ENCODE measurements at places on chromosomes 1 and 21.

- no peak for DNase-seq
Measured at GRCh38 chr1:41359211-41360073, 1.8 kb upstream of the FOXO6 start.

- no peak for DNase-seq
Measured at GRCh38 chr1:14304381-14304865, 294.1 kb upstream of the KAZN start.

GRCh38 chr1:46451948-46452930 lies 37.4 kb upstream of the DMBX1 start:
- DNase-seq, result no peak

DNA sequence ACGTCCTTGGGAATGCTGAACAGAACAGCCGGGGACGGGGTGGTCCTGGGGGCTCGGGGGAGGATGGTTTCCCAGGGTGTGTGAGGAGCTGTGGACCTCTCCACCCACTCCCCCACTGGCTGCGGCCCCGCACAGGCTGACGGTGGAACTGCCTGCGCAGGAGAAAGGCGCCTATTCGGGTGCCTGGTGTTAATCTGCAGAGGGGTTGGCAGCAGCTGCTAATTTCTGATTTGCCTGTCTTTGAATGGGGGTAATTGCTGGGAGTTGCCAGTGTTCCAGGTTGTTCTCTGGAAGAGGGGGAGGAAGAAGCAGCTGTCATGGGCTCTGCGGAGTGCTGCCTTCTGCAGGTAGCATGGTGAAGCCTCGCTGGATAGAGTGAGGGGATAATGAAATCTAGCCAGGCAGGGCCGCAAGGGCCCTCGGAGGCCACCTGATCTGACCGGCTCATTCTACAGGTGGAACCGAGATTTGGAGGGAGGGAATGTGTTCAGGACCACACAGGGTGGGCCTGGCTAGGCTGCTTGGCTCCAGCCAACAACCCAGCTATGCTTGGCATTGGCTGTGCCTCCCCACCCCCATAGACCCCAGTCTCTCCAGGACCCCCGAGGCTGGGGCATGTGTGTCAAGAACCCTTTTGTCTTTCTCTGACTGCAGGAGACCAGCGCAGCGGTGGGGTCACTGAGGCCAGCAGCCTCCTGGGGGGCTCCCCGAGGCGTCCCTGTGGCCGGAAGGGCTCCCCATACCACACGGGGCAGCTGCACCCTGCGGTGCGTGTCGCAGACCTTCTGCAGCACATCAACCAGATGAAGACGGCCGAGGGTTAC lies 67.1 kb downstream of the PTPRU start:
- no peak for DNase-seq

GRCh38 chr1:26530895-26531598 lies 1.5 kb downstream of the RPS6KA1 start:
- DNase-seq, result peak; percentile 75

DNA sequence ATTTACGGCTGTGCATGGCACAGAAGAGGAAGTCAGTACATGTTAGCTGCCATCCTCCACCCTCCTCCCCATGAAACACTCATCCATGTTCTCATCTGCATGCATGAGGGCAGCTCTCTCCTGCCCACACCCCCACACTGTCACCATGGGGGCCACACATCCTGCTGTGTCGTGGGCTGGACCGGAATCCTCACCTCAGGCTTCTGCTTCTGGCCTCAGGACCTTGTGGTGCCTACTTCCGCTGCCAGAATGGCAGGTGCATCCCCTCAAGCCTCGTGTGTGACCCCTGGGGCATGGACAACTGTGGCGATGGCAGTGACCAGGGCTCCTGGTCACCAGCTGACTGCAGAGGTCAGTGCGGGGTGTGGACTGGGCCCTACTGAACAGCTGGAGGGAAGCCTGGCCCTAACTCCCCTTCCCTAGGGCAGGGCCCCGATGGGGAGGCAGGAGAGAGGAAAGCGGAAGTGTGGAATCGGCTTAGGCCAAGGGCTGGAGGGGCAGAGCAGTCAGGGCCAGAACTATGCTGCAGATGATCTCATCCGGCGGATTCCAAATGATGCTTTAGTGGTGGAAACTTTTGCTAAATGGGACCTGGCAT lies 3.8 kb downstream of the LDLRAD2 start:
- no peak for DNase-seq

- no peak for DNase-seq
Measured at GRCh38 chr1:165915932-165916348, 88.5 kb downstream of the UCK2 start.

GRCh38 chr1:15475752-15476314 lies at the start of gene CELA2B:
CELA2B (plus strand) TSS chr1:15476104; CDS start chr1:15476126, 22 bp downstream.
- no peak for DNase-seq

DNA sequence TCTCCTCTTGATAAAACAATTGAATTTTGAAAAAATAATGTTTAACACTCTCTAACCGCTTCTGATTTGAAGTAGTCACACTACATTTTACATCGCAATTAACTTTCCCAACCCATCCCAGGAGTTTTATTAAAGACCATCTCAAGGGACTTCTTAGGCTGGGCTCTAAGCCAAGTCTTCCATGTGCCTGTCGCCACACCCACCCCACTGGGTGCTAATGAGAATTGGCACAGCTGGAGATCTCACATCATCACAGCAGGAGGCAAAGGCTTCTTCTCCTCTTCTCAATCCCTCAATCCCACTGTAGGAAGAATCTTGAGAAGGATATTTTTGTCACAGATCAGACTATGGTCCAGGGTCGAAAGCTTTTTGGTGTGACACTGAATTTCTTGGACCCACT lies 328.9 kb downstream of the NUF2 start:
- no peak for DNase-seq

- DNase-seq, result no peak
Measured at GRCh38 chr1:2134266-2134620, 60.3 kb downstream of the FAAP20 start.

GRCh38 chr21:26210614-26211013 lies 40.0 kb upstream of the APP start:
- no peak for DNase-seq

DNA sequence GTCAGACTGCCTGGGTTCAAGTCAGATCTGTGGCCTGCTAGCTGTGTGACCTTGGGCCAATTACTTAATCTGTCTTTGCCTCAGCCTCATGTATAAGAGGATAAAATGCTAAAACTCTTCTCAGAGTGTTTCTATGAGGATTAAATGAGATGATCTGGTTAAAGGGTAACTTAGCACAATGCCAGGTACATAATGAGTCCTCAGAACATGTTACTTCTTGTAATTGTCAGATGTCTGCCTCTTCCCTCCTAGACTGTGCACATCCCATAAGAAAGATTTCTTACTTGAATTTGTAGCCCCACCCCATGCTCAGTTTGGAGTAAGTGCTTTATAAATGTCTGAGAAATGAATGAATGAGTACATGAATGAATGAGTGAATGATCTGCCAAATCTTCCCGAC lies 34.6 kb upstream of the HIVEP3 start:
- no peak for DNase-seq

GRCh38 chr1:185816460-185816859 lies 82.3 kb downstream of the HMCN1 start:
- no peak for DNase-seq

DNA sequence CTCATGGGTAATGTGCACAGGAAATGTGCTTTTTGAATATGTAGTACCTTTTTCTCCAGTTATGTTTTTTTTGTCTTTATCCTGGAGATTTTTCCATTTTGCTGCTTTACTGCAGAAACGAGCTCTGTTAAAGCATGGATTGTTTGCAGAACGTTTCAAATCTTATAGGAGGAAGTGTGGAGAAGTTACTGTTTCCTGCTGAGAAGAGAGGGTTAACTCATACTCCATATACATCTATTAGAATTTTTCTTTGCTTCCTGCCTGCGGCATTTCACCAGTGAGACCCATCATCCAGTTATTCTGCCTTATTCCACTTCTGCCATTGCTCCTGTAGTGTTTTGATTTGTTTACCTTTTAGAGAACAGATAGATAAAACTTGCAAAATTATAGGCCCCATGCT lies 2.0 kb downstream of the RPRD2 start:
- DNase-seq, result peak; percentile 33

- DNase-seq, result no peak
Measured at GRCh38 chr1:90083995-90084394, 89.1 kb downstream of the ZNF326 start.

GRCh38 chr21:25717491-25718147 lies 17.1 kb downstream of the ATP5PF start:
- peak; percentile 18 for DNase-seq

- DNase-seq, result no peak
Measured at GRCh38 chr1:23288671-23289070, 55.4 kb downstream of the HNRNPR start.

DNA sequence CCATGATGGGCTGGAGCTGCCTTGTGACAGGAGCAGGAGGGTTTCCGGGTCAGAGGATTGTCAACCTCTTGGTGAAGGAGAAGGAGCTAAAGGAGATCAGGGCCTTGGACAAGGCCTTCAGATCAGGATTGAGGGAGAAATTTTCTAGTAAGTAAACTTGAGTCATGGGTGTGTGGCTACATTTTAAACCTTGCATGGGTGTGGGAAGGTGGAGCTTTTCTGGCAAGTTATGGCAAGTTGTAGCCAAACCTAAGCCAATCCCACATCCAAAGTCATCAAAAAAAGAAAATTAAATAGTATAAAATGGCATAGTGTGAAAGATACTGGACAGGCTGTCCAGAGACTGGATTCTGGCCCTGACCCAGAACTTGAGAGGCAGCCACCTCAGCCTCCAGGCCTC lies 39.8 kb upstream of the HSD3B1 start:
- no peak for DNase-seq

- DNase-seq, result no peak
Measured at GRCh38 chr1:104878203-104878909, 1128.7 kb downstream of the AMY1C start.

- peak; percentile 28 for DNase-seq
Measured at GRCh38 chr1:230292689-230293389, 133.3 kb downstream of the PGBD5 start.

GRCh38 chr1:147825586-147825985 lies 65.2 kb upstream of the GJA5 start:
- no peak for DNase-seq

GRCh38 chr1:88080875-88081274 lies 603.2 kb upstream of the PKN2 start:
- DNase-seq, result no peak

DNA sequence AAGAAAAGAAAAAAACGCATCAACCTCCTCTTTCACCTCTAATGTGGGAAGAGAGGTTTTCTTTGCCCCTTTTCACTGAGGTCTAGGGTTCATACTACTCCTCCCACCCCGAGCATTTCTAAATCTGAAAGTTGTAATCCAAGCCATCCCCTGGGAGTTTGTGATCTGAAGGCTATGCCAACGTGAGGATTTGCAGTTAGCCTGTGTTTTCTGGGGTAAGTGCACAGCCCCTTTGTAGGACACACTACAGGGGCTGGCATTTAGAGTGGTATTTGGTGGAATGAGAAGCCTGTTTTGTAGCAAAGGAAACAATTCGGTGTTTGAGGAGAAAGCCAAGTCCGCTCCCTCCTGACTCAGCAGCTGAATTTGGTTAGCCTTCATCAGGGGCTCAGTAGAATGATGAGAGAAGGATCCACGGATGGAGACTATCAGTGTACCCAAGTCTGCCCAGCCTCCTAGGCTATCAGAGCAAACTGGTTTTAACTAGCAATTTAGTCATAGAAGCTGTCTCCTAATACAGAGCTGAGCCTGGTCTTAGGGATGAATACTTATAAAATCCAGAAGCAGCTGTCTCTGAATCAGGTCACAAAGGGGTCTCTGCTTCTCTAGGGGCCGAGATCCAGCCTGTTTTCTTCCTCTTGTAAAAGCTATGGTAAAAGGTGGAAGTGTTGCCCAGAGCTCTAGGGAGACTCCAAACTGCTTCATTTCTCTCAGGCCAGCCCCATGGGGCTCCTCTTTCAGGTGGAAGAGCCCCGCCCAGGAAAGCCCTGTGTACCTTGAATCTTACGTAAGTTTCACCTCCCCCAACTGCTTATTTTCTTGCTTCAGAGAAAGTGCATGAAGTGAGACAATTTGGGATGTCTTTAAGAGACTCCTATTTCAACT lies 2.1 kb downstream of the PCP4L1 start:
- DNase-seq, result peak; percentile 49

GRCh38 chr1:39272027-39272797 lies 67.7 kb downstream of the MACF1 start:
- DNase-seq, result peak; percentile 52

DNA sequence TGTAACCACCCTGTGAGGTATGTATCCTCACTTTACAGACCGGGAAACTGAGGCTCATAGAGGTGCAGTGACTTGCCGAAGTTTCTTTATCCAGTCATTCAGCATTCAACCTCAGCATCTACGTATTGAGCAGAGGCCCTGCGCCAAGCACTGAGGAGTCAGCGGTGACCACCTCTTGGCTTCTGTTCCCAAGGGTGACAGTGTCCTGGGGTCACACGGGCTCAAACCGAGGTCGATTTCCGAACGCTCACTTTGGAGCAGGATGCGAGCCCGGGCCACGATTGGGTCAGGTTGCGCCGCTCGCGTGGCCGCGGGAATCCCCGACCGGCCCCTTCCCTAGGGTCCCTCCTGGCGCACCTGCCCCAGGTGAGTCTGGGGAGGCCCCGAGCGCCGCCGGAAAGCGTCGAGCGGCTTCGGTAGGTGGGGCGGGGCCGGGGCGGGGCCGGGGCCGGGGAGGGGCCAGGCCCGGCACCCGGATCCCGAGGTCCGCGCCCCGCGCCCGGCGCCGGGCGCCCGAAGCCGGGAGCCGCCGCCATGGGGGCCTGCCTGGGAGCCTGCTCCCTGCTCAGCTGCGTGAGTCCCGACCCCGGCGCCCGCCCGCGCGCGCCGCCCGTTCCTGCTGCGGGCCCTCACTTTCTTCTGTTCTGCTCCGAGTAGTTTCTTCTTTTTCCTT lies at the start of gene SERINC2:
TSS of gene SERINC2 (plus strand) at position 482 of the 673 bp plus-strand sequence. CDS start at position 535, 53 bp downstream.
- peak; percentile 74 for DNase-seq

- no peak for DNase-seq
Measured at GRCh38 chr1:23217421-23218115, at the start of gene HTR1D. HTR1D (minus strand) TSS chr1:23217502; CDS start chr1:23194219, 23,283 bp downstream.

DNA sequence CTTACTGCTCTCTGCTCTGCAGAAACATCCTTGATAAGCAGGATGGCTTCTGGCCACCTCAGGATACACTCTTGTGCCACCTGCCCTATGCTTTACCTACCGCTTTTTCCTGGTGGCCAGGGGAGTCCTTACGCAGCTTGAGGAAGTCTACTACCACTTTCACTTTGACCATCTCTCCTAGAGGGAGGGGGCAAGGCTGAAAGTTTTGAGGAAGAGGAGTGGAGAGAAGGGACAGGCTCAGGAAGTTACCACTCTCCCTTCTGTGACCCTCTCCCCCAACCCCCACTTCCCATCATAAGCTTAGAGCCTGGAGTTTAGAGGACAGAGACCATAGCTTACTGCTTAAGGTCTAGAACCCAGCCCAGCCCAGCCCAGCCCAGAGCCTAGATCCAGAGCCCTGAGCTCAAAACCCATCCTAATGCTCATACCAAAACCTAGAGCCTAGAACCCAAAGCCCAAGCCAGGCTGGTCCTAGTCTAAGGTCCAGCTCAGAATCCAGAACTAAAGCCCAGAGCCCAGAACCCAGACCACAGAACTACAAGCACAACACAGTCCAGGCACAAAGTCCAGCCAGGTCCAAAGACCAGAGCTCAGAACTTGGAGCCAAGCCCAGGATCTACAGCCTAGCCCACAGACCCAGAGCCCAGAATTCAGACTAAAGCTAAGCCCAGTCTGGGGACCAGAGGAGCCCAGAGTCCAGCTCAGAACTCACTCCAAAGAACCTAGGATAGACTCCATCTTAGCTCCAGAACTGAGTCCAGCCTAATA lies 18.0 kb upstream of the MFSD2A start:
- no peak for DNase-seq
